ENCODE measurements at places on chromosomes 2 and 18.

DNA sequence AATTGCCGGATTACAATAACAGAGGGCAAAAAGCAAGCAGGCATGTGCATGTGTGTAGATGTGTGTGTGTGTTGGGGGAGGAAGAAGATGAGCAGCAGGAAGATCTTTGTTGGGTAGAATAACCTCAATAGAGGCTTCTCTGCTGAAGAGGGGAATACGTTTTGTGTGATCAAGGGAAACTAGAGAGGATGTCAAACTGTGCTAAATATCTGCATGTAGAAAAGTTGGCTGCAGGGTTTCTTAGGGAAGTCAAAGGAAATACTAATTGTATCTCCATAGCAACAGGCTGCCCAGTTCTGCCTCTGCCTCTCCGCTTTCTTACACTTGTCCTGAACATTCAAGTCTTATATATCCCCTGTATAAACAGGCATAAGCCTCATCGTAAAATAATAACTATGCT, 190.1 kb upstream of the RND3 start:
- DNase-seq = no peak

- no peak for DNase-seq
Measured at GRCh38 chr2:16523711-16524110, 141.9 kb downstream of the CYRIA start.

DNA sequence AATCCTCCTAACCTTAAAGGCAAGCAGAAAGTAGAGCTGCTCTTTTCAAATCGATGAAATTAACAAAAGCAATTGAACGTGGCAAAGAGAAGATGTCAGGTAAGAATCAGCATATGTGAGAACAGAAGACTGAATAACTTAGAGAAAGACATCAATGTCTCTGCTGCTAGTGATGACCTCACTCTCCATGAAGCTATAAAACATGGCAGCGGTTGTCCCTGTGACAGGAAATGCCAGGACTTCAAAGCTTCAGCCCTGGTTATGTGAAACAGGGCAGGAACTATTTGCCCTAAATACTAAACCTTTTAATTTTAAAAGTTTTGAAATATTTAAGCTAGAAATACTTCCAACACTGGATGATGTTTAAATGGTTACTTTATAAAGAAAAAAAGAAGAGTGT, 383.7 kb downstream of the XIRP2 start:
- DNase-seq = no peak

GRCh38 chr2:20235655-20236305, 10.8 kb upstream of the SDC1 start:
- DNase-seq = no peak

DNA sequence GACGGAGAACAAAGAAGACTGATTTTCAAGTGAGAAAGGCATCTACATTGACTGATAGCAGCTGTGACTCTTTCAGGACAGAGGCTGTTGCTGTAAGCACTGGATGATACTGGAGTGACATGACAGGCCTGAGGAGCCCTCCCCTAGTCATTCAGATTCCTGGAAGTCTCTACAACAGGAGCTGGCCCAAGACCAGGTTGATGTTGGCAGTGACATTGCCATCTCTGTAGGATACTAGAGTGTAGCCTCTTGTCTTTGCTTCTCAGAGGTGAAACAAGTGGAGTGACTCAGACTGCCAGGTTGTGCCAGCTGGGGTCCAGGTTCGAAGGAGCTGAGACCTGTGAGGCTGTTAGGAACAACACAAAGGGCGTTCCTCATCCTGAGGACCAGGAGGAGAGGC, 44.7 kb upstream of the SH3RF3 start:
- DNase-seq = no peak

DNA sequence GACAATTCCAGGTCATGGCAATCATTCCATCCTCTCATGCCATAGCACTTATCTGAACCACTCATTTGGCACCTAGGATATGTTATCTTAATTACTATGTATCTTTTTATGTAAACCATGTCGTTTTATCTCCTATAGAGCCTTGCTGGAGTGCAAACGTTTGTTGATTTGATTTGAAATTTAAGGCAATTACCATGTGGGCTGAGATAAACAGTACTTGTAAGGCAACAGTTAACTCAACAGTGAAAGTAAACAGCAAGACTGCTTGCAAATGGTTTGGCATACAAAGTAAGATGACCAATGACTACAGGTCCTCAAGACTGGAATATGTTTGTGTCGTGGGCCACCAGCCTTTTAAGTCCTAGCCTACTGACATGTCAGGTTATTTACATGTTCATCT, 133.7 kb upstream of the ZFP36L2 start:
- no peak for DNase-seq

Measured in activated naive CD4-positive, alpha-beta T cell (primary cell).